ENCODE measurements at places on chromosomes 7 and 10. TPM values are rescaled to one million over a fixed set of nuclear protein-coding genes. Genes with fewer than 3 reads are reported as not detected.

The EMX2 gene
- polyA plus RNA-seq = not detected

The SLC18A3 gene
- 0.09 TPM for polyA plus RNA-seq

The OR13A1 gene
- polyA plus RNA-seq = 0.21 TPM

The RELN gene
- 0.10 TPM for polyA plus RNA-seq

The CACNB2 gene
- 5.0 TPM for polyA plus RNA-seq

The C10orf53 gene
- polyA plus RNA-seq = not detected

The TMEM176A gene
- polyA plus RNA-seq = 0.66 TPM

Data from GM23338 (cell line).